NCI-H1930 (cell line): ENCODE measurements at places on chromosomes 7 and 10.
A peak's percentile ranks its signal among the peaks of the same experiment; 100 is the strongest.

- no peak for DNase-seq
Measured at GRCh38 chr10:117204316-117204715, 7.0 kb downstream of the KCNK18 start.

GRCh38 chr7:38428041-38428440 lies 154.6 kb upstream of the TARP start:
- DNase-seq: no peak

DNA sequence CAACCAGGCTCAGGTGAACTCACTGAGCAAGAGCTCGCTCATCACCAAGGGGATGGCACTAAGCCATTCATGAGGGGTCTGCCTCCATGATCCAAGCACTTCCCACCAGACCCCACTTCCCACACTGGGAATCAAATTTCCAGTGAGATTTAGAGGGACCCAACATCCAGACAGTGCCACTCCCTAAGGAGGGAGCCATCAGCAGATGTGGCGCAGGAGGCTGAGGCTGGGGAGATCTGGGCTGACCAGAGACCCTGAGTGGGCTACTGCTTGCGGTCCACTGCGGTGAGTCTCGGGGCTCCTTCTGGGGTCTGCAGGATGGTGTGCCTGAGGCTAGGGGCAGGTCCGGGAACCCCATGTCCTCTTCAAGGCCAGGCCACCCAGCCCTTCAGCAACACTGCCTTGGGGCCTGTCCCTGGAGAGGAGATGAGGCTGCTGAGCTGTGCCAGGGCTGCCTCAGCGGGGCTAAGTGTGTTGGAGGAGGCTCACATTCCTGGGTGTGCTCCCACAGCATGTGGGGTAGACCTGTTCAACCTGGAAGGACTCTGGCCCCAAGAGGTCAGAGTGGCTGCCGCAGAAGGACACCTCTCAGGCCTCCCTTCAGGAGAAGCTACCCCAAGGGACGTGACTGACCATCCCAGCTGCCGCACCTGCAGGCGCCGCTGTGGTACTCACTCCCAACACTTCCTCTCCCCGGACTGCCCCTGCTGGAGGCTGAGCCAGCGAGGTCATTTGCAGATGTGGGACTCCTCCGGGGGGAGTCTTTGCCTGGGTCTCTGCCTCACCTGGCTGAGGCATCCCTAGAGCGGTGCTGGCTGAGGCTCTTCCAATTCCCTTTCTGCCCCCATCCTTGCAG lies 22.3 kb upstream of the PCBD1 start:
- no peak for DNase-seq

DNA sequence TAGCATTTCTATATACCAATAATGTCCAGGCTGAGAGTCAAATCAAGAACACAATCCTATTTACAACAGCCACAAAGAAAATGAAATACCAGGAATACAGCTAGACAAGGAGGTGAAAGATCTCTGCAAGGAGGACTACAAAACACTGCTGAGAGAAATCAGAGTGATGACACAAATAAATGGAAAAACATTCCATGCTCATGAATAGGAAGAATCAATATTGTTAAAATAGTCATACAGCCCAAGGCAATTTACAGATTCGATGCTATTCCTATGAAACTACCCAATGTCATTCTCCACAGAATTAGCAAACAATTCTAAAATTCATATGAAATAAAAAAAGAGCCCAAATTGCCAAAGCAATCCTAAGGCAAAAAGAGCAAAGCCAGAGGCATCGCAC lies 116.8 kb upstream of the ZNF32 start:
- DNase-seq: no peak

DNA sequence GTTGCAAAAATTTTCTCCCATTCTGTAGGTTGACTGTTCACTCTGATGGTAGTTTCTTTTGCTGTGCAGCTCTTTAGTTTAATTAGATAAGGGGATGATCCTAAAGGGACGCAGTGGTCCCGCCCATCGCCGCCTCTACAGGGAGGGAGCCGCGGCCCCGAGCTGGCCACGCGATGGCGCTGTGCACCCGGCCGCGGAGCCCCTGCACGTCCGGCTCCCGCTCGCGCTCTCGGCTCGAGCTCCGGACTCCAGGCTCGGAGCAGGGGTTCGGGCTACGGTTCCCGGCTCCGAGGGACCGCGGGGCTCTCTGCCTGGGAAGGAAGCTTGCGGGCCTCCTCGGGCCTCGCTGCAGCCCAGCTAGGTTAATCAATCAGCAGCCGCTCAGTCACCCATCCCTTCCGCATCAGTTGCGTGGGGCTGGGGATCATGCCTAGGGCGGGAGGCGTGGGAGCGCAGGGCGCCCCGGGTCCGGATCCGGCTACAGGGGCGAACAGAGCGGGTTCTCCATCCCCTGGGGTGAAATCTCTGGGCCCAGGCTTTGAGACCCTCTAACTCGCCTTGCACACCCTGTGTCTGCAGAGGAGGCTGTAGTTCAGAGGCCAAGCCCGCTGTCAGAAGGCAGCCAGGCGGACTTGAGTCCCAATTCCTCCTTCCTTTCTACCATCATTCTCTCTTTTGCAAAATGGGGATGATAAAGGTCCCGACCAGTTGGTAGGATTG lies 97.9 kb downstream of the WDR11 start:
- DNase-seq: no peak

DNA sequence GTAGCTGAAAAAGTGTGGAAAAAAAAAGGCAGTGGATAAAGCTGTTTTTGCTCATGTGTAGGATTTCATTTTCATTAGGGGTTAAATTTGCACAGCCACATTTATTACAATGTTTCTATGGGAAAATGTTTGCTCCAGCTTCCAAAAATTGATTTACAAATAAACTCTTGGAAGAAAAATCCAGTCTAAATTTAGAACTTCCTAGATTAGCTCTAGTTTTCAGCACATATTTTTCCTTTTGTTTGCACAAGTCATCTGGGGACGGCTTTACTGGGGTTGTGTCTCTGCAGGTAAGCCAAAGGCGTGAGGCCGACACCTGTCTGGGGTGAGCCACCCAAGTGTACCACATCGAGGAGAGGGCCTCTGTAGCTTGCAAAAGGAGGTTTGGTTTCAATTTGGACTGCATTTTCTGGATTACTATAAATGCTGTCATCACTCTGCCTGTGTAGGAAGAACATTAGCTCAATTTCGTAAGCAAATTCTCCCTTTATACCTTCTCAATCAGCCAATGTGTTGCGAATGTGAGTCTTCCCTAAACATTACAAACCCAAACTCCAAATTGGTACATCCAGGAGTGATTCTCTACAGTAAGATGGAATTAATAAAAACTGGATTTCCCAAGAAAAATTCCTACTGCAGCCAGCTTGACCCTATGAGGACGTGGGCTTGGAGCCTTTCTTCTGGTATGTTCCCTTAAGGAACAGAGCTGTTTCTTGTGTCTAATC lies 89.5 kb upstream of the ZNF438 start:
- DNase-seq: no peak

GRCh38 chr7:117872561-117873309 lies 506 bp downstream of the CTTNBP2 start:
- DNase-seq: peak; percentile 11

DNA sequence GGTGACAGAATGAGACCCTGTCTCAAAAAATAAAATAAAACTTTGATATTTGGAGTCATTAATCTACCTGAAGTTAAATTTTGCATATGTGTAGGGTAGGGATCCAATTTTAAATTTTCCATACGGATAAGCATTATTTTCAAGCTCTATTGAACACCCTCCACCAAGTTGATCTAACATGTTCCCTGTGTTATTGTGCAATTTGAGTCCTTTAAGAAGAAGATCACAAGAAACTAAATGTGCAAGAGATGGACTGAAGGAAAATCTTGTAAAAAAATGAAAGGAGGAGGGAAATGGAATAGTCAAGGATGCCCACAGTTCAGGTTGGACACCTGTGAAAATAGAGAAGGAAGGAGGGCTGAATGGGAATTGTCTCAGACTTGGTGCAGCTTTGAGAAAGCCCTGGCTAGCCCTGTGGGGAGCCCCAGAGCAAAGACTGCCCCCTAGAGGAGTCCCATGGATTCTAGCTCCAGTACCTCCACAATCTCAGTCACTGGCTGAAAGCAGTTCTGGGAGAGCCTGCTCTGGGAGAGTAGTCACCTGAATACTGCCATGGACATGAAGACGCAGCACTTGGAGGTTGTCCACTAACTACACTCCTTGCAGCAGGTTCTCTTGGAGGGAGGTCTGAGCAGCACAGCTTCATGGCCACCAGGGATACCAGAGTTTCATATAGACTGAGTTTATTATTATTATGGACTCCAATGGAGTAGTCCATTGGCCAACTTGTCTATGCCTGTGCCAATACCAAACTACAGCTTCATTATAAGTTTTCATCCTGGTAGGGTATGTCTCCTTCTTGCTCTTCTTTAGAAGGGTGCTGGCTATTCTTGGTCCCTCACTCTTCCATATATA lies 5.7 kb upstream of the TIAL1 start:
- no peak for DNase-seq

DNA sequence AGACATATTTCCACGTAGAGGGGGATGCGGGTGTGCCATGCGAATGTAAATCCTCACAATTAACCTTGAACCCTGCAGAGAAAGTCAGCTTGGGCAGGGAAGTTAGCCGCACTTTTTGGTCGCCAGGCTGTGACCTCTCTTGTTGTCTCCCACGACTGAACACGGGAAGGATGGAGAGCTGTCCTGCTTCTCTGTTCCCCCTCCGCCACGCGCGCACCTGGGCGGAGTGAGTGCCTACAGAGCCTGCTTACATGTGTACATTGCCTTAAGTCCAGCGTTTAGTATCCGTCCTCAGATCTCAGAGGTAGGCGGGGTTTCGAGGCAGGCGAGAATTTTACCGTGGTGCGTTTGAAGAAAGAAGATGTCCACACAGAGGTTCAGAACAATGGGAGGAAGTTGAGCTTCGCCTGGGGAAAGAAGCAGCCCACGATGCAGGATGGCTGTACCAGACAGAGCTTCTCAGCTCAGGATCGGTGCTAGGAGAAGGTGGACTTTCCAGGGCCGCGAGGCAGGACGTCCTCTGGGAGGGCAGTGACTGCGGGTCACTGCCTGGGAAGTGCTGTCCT lies 482 bp upstream of the ERCC6 start:
- no peak for DNase-seq

GRCh38 chr7:25617214-25617613 lies 388.9 kb upstream of the NPVF start:
- no peak for DNase-seq

DNA sequence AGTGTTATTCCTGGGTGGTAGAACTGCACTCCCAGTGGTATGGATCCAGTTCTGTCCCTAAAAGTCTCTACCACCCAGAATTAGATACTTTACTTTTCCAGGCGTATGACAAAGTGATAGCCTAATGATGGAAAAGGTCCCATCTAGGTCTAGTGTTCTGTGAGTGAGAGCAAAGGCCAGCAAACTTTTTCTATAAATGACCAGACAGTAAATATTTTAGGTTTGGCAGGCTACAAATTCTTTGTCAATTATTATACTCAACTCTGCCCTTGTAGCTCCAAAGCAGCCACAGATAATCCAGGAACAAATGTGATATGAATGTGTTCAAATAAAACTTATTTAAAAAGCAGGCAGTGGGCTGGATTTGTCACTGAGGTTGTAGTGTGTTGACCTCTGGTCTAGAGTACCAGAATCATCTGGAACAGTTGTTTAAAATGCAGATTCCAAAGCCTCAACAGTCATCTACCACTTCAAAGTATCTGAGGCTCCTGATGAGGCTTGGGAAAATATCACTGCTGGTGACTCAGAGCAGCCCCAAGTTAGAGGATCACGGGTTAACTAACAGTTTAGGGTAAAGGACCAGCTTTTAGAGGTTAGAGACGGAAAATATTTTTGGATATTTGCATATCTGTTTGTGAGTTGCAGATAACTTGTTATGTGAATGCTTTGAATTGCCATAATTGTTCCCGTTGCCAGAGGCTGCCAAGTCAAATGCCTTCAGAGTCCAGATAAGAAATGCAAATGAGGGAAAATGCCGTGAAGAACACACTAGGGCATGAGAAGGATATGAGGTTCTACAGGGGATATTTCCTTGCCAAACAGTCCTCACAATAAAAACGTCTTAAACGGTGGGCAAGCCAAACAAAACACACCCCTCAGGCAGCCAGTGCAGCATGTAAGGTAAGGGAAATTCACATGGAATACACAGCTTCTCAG lies 19.4 kb downstream of the NRAP start:
- no peak for DNase-seq

- DNase-seq: no peak
Measured at GRCh38 chr10:85593226-85593772, 773.3 kb downstream of the GRID1 start.

DNA sequence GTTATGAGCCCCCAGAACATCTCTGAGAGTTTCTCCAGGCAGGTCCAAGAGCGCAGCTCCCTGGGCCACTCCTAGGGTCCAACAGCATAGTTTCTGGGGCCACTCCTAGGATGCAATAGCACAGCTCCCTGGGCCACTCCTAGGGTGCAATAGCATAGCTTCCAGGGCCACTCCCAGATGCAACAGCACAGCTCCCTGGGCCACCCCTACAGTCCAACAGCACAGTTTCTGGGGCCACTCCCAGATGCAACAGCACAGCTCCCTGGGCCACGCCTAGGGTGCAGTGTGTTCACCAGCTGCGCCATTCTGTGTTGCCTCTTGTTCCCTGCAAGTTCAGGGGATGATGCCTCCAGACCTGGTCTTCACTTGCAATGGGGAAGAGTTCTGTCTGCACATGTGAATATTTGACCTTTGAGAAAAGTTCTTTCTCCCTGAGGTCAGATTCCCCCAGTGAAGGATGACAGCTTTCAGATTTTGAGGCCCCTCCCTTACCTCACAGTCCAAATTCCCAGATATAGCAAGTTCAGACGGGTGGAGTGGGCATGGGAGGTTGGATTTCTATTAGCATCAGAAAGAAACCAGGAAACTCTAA lies 43.0 kb upstream of the LEP start:
- DNase-seq: no peak

DNA sequence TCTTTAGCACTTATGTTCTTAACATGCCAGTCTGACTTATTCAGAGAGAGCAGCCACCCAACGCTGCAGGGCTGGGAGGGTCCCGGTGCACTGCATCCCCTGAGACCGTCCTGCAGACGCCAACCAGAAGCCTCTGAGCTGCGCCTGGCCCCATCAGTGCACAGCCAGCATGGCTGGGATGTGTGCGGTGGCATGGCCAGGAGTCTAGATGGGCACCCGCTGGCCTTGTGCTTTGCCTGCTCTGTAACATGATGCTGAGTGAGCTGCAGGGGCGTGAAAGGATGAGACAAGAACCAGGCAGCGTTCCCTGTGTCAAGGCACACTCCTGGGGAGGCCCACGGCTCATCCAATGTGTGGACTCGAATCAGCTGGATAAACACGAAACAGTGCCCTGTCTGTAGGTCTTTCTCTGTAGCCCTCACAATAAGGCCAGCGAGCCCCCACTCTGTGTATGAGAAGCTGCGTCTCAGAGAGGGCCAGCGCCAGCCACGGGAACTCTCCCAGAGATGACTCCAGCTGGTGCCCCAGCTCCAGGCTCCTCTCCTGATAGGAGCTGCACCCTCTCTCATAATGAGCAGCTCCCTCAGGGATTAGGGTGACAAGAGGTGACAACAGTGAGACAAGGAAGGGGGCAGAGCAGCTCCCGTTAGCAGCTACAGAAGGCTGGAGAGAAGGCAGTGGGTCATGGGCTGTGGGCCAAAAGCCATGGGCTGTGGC lies 96.8 kb downstream of the TNS3 start:
- no peak for DNase-seq
